ENCODE measurements at places on chromosomes 4 and X.

- DNase-seq: no peak
These were observed 84.8 kb downstream of the PHEX start for GRCh38 chrX:22116605-22117546.

DNA sequence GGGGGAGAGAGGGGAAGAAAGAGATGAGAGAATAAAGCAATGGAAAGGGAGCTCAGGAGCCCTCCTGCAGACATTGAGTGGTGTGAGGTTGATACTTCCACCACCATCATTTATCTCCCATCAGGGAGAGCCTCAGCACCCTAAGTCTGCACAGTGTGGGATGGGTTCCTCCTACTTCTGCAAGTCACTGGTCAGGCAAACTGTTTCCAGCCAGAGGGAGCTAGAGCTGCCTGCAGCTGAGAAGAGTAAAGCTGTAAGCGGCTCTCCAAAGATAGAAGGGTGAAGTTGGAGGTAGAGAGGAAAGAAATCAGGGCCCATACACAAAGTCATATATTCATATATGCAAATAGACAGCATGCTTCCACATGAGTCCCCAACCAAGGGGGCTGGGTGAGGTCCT lies 21.9 kb upstream of the ZNF81 start:
- no peak for DNase-seq

DNA sequence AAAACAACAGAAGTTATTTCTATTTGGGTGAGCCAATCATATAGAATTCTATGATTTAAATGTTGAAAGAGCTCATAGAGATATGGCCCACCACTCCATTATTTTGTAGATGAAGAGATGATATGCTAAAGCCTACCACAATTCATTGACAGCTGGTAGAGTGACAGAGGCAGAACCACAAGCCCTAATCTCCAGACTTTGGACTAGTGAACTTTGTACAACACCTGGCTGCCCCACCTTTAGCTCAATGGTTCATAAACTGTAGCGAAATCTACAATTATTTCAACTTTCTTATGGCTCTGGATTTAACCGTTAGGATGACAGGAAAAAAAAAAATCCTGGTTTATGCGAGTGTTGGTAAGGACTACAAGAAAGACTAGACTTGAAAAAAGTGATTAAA lies 50.9 kb downstream of the PRKG2 start:
- DNase-seq: no peak

DNA sequence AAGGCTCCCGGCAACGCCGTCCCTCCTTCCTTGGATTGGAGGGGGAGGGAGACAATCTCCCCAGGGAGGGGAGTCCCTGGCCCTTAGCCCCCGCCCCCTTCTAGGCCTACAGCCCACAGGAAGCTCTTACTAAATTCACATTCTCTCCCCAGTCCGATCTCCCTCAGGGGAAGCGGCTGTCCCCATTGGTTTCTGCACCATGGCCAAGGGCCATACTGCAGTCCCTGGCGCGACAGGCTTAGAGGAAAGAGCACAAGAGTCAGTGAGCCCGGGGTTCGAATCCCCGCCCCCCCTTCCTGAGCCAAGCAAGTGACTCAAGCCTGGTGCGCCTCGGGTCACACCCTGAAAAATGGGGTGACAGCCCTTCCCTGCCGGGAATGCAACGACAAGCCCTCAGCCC lies 1.1 kb downstream of the ABLIM2 start:
- no peak for DNase-seq

DNA sequence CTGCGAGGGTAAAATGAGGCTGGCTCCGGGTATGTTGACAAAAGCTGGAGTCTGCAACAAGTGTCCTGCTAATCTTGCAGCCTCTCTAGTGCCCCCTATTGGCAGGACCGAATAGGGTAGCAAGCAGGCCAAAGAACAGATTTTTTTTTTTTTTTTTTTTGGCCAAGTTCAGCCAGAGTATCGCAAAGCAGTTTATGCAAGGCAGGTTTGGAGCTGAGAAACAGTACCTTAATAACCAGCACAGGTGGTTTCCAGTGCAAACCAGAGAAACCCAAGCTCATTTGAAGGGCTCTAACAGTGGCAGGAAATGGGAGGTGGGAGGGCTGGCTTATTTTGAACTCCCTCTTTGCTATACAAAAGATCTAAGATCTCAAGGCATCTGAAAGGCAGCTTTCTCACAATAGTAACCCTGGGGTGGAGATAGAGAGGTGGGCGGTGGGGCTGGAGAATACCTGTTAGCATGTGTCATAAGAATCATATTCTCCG lies 38.2 kb upstream of the OCIAD2 start:
- DNase-seq: peak; percentile 47

DNA sequence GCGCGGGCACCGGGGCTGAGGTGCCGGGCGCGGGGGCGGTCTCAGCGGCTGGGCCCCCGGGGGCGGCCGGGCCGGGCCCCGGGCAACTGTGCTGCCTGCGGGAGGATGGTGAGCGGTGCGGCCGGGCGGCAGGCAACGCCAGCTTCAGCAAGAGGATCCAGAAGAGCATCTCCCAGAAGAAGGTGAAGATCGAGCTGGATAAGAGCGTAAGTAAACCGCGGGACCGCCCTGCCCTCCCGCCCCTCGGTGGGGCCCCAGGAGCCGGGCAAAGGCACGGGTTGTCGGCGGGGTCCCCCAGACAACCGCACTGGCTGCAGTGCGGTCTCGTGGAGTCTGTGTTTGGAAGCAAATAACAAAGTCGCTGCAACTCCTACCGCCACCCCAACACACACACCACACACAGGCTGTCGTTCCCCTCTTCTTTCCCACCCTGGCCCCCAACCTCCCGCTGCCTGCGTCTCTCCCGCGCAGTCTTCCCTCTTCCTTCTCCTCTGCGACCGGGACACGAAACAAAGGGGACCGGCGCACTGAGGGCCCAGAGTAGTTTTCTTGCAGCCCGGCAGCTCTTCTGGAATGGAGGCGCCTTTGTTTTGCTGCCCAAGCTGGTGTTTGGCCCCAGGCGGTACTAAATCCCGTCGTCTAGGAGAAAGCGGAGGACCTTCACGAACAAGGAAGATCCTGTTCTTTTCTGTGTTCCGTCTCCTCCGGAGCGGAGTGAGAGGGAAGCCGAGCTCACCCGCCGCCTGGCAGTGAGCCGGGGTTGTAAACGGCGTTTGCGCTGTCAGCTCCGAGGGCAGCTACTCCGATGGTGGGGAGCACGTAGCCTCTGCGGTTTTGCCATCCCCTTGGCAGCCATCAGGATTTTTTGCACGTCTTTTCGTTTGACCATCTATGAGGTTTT lies 788 bp downstream of the SAP30 start:
- peak; percentile 70 for DNase-seq

GRCh38 chr4:155885666-155886065 lies 17.8 kb upstream of the TDO2 start:
- DNase-seq: no peak

GRCh38 chr4:101682946-101683345 lies 107.6 kb upstream of the BANK1 start:
- DNase-seq: no peak

DNA sequence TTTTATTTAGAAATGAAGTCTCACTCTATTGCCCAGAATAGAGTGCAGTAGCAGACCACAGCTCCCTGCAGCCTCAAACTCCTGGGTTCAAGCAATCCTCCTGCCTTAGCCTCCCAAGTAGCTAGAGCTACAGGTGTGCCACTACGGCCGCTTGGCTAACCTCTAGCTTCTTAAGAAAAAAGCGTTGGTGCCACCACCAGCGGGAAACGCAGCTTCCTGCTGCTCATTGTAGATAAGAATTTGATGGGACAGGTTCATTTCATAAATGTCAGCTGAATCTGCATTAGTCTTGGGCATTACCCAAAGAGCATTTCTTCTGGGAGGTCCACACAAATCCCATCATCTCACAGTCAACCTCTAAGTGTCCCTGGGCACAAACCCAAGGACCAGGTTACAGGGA lies 33.2 kb upstream of the NAP1L5 start:
- no peak for DNase-seq

DNA sequence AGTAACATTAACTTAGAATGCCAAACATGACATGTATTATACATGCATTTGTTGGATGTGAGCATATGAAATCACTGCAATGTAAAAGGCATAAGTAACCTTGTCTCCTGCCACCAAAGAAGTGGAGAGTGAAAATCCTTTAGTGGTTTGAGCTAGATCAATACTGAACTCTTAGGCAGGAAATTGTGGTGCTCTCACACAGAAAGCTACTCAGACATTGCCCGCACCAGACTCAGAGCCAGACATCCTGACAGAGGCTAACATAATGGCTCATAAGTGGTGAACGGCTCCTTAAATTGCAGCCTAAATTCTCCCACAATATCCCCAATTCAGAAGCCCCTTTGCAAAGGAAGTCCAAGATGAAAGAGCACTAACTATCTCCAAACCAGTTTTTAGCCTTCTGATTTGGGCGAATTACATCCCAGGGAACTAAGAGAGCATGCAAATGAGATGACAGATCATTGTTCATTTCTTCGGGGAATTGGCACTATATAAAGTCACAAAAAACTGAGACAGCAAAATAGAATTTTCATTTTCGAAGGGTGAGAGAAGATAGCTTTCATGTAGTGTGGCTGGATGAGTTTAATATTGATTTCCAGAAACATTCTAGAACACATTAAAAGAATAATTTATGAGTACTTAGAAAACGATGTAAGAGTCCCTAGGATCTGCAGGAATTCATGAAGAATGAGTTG lies 233.6 kb upstream of the RPS6KA3 start:
- DNase-seq: no peak

DNA sequence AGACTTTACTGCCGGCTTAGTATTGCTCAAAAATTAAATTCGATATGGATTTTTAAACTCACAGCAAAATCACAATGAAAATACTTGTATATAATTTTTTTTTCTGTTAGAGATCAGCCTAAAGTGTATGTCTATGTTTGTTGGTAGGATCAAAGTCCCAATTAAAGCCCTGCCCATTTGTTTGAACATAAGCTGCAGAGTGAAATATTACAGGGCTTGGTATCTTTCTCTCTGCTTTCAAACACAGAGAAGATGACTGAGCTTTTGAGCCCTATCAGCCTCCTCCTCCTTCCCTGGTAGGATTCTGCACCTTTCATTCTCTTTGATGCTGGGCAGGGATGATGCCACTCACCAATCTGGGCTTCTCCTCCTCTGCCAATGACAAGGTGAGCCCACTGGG lies 345.4 kb downstream of the PPP1R2C start:
- no peak for DNase-seq

- no peak for DNase-seq
These were observed 138.1 kb downstream of the MID1 start for GRCh38 chrX:10482261-10482660.

GRCh38 chrX:96707804-96708203 lies 23.2 kb downstream of the DIAPH2 start:
- DNase-seq: peak; percentile 7

GRCh38 chr4:8132947-8133705 lies 25.5 kb downstream of the ABLIM2 start:
- DNase-seq: no peak

Measured in inflammatory macrophage (primary cell).